Activated CD4-positive, alpha-beta T cell treated with anti-CD3 and anti-CD28 coated beads, Interleukin-2, amount 50 U/mL, for 1 hour (primary cell): ENCODE measurements at places on chromosomes 7 and 10.

GRCh38 chr10:101379663-101380352, 25.8 kb downstream of the BTRC start:
- DNase-seq: no peak

- DNase-seq: no peak
Measured at GRCh38 chr10:125641398-125641797, 41.6 kb downstream of the TEX36 start.

DNA sequence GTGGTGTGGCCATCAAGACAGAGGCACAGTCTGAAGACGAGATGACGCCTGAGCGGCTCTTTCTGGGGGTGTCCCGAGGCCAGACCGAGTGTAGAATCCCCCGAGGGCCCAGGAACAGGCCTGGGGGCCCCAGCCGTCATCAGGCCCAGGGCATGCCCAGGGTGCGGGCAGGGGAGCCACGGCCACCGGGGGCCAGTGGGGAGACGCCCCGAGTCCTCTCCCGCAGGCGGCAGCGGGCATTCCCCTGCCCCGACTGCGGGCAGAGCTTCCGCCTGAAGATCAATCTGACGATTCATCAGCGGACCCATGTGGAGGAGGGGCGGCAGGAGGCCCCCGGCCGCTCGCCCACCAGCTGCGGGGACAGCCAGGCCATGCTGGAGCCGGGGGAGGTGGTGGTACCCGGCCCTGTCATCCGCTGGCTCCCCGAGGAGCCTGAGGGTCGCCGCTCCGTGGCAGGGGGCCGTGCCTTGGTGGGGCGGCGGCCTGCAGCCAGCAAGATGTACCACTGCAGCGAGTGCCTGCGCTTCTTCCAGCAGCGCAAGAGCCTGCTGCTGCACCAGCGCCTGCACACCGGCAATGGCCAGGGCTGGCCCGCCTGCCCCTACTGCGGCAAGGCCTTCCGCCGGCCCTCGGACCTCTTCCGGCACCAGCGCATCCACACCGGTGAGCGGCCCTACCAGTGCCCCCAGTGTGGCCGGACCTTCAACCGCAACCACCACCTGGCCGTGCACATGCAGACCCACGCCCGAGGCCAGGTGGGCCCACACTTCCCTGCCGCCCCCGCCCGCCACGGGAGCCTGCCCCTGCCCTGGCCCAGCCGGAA, 19.7 kb downstream of the ZNF783 start:
- no peak for DNase-seq

- DNase-seq: no peak
Measured at GRCh38 chr10:11521860-11522259, 89.6 kb downstream of the USP6NL start.

GRCh38 chr7:69433081-69433480, 165.2 kb upstream of the AUTS2 start:
- no peak for DNase-seq

- DNase-seq: no peak
Measured at GRCh38 chr7:30995536-30995935, 31.8 kb downstream of the GHRHR start.

DNA sequence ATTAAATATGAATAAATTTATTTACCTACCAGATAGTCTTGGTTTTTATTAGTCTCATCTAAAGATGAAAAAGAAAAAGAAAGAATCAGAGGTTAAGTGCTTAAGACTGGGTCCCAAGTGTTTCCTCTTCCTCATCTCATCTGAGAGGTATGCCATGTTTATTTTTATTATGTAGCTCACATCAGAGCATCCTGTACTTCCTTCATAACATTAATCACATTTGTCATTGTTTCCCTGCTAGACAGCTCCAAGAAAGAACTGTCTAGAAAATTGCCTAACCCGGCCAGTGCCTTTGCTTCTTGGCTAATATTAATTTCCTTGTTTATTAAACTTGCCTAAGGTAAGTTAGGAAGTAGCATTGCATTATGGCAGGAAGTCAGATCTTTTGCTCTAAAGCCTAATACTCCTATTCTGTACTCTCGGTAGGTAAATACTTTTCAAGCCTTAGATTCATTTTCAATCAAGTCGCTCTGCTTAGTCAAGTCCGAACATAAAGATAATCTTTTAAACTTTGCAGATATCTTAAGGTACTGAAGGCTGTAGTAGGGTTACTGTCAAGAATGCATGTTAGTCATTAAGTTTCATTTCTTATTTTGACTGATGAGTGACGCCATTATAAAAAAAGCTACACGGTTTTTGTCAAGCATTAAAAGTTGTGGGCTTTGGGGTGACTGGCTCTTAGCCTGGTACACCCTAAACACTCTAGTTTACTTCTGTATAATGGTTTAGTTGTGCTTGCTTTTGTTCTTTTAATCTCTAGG, 47.4 kb downstream of the ZMYND11 start:
- DNase-seq: no peak

- DNase-seq: no peak
Measured at GRCh38 chr7:49885593-49886285, 112.3 kb downstream of the VWC2 start.

- DNase-seq: no peak
Measured at GRCh38 chr7:155733582-155734444, 78.5 kb downstream of the SHH start.

DNA sequence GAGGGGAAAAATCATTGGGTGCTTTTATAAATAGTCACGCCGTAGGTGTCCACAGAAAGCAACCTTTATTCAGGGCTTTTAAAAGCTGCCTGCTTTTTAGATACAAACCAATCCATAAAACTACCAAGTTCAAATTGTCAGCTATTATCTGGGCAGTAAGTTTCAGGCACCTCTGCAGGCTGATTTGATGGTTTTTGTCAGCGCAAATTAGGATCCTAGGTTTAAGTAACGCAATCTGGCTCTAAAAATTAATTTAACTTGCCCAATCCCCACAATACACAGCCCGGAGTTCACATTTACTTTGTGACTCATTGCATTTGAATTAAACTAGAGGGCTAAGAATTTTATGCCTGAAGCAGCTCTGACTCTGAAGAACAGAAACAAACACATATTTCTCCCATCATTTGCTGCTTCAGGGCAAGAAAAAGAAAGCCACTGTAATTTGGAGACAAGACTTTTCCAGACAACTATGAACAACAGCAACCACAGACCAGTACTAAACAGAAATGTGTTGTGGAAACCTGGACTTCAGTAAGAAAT, 43.3 kb downstream of the NRP1 start:
- DNase-seq: no peak

DNA sequence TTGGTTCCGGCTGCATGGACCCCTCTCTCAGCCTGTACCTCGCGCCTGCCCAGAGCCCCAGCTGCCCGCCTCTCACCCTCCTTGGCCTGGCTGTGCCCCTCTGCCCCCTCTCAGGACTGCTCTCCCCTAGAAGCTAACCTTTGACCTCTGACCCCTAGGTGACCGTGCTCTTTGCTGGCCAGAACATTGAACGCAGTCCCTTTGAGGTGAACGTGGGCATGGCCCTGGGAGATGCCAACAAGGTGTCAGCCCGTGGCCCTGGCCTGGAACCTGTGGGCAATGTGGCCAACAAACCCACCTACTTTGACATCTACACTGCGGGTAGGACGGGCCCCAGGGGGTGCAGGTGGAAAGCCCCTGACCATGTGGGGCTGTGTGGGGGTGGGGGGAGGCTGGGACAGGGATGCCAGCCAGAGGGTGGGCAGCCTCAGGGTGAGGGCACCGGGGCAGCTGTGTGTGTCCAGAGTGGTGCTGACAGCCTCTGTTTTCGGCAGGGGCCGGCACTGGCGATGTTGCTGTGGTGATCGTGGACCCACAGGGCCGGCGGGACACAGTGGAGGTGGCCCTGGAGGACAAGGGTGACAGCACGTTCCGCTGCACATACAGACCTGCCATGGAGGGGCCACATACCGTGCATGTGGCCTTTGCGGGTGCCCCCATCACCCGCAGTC, 8.0 kb downstream of the FLNC start:
- DNase-seq: no peak

DNA sequence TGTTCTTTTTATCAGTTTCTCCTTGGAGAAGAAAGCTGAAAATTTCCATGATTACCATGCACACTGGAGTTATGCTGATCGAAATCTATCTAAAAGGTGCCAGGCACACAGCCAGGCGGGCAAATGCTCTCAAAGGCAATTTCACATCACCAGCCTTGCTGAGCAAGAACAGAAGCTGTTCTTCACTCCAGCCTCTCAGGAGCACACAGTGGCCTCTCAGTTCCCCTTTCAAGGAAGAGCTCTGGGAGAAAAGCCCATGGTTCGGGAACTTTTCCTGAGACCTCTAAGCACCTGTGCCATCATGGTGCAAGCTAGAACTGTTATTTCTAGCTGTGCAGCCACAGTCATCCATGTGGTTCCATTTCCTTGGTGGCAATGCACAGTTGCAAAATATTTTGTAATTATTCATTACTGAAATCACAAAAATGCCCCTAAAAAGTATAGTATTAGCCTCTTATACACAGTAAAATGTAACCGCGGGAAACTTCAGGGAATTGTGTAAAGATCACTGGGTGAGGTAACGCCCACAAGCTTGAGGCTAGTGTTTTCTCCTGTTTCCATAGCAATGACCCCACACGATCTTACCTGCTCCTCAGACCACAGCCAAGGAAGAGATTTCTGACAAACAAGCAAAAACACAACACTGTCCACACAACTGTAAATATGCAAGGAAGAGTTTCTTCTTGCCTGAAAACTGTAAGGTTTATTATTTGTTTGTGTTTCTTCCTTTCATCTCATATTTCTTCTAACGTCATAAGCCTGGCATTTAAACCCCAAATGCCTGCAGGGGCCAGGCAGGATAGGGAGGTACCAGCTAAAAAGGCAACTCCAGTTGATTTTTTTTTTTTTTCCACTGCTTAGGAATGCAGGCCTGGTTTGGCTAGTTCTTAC, 121.2 kb downstream of the FAM107B start:
- DNase-seq: no peak

GRCh38 chr7:107659666-107660065, 962 bp upstream of the SLC26A4 start:
- no peak for DNase-seq

DNA sequence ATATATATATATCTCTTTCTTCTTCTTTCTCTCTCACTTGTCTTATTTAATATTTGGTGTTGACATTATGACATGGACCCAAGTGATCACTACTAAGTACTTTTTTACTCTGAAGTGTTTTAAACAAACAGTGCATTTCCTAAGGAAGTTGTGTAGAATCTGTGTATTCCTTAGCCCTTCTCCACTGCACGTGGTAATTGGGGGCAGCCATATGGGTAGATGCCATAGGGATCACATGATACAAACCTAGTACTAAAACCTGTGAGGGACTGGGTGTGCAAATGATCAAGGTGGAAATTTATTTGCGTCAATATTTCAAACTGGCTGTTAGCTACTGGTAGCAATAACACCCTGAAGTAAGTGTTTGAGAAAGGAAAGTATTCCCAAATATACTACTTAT, 25.0 kb downstream of the THSD7A start:
- no peak for DNase-seq

- no peak for DNase-seq
Measured at GRCh38 chr10:533186-533585, 156.3 kb downstream of the DIP2C start.

DNA sequence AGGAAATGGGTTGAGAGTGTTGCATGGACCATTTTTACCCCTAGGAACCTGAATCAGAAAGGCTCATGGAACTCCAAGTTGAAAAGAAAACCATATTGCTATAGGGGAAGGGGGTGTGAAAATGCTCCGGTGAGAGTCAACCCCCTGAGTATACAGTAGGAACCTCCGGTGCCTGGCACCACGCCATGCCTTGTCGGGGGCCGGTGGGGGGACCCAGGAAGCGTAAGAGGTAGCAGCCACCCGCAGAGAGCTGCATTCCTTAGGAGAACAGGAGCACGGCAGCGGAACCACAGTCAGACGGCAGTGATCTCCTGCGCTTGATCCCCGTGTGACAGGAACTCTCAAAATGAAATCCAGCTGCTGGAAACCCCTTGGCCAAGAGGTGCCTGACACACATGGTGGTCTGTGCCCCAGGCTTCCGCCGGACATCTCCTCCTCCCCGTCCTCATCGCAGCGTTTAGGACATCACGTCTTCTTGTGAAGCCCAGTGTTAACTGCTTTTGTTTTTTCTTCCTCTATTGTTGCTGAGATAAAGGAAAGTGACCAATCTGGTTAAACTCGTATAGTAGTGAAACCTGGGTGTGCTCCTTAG, 186.8 kb downstream of the CELF2 start:
- DNase-seq: no peak

- DNase-seq: no peak
Measured at GRCh38 chr7:85714043-85714578, 527.3 kb upstream of the SEMA3D start.

- peak; percentile 84 for DNase-seq
Measured at GRCh38 chr7:150974468-150975391, 3.4 kb downstream of the KCNH2 start.

DNA sequence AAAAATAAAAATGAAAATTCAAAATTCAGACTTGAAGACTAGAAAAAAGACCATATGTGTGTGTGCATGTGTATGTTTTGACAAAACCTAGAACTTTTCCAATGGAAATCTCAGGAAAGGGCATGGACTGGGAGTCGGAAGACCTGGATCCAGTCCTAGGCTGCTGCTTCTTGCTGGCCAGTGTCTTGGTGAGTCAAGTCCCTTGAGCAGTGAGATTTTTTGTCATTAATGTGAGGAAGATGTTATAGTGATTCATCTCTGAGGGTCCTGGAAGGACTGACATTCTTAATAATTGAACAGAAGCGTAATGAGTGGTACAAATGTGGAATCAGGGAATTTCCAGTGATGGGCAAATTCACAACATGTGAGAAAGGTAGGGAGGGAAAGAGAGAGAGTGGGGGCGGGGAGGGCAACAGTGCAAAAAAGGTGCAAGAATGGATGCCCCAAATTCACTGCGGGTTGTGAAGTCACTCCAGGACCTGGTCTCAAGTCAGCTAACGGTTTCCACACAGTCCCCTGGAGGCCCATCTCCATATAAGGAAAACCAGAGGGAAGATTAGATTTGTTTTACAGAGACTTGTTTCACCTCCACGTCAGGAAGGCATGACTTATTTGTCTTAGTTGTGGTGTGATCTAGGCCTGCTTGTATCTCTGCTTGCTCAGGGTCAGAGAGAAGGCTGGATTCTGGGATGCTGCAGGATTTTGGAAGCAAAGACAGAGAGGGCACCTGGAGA, 201.7 kb downstream of the BUB3 start:
- no peak for DNase-seq

DNA sequence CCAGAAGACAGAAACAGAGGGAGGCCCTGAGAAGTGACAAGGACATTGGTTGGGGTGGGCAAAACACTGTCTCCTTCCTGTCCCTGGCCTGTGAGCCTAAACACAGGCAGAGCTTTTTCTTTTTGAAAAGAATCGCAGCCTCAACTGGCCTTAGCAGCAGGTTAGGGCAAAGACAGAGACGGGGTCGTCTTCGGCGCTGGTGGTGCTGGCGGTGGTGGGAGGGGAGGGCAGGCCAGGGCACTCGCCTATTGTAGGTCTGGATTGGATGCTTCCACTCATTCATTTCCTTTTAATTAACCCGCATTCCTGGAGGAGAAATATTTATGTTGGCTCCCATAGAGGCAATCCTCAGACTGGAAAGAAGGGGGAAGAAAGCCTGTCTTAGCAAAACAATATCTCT, 22.6 kb downstream of the WNT8B start:
- no peak for DNase-seq

GRCh38 chr7:55326081-55326835, 38.9 kb upstream of the LANCL2 start:
- no peak for DNase-seq
